Activated T-cell treated with anti-CD3 and anti-CD28 coated beads, Interleukin-2, amount 50 U/mL, for 72 hours (primary cell): ENCODE measurements at places on chromosomes 12 and 14.

GRCh38 chr12:42442888-42443287 lies 116.9 kb downstream of the PPHLN1 start:
- H3K27me3 ChIP-seq, result no peaks in the 10 kb centered on the region
- no peak overlapping the region for H3K4me3 ChIP-seq

- H3K27ac ChIP-seq, result no peak overlapping the region
- H3K4me1 ChIP-seq, result no peaks in the 10 kb centered on the region
- no peak for DNase-seq
- no peak overlapping the region for H3K4me3 ChIP-seq
- H3K27me3 ChIP-seq, result peaks cover 34% of the 10 kb centered on the region
Measured at GRCh38 chr14:36284971-36285595, 35.4 kb downstream of the MBIP start.

- DNase-seq, result peak; percentile 57
- peak overlapping the region; percentile 88 for H3K4me3 ChIP-seq
- H3K27me3 ChIP-seq, result no peaks in the 10 kb centered on the region
Measured at GRCh38 chr14:61472011-61472672, 150.8 kb downstream of the PRKCH start.

DNA sequence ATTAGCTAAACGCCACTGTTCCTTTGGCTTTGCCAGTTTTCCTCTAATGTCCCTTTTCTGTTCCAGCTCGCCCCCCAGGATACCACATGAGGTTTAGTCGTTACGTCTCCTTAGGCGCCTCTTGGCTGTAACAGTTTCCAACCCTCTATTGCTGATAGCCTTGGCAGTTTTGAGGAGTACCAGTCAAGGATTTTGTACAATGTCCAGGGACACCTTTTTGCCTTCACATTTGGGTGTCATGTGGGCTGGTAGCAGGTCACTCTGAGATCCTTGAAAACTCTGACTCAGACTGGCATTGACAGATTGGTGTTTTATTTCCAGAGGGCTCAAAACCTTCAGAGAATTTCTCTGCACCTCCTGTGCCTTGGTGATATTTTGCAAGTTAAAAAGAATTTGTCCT lies 14.1 kb downstream of the SH2B3 start:
- no peaks in the 10 kb centered on the region for H3K36me3 ChIP-seq
- DNase-seq, result no peak
- no peak overlapping the region for H3K27ac ChIP-seq
- no peak overlapping the region for H3K4me3 ChIP-seq

DNA sequence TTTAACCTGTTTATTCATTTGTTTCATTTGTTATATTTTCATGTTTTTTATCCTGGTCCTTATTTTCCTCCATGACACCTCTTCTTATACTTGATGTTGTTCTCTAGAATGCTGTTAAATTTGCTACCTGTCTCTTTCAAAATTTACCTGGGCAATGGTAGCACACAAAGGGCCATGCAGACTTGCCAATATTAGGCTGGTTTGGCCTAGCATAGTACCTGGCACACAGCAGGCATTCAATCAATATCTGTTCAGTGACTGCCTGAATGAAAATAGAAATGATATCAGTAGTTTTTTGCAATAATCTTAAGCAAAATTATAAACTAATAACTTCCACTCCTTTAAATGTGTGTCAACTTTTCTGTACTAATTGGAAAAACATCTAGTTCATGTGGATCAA lies 325.1 kb downstream of the APAF1 start:
- no peak overlapping the region for H3K4me3 ChIP-seq
- no peak for DNase-seq
- no peak overlapping the region for H3K27ac ChIP-seq
- H3K36me3 ChIP-seq, result no peaks in the 10 kb centered on the region
- H3K27me3 ChIP-seq, result no peaks in the 10 kb centered on the region
